ENCODE measurements at places on chromosomes 1 and 21.

DNA sequence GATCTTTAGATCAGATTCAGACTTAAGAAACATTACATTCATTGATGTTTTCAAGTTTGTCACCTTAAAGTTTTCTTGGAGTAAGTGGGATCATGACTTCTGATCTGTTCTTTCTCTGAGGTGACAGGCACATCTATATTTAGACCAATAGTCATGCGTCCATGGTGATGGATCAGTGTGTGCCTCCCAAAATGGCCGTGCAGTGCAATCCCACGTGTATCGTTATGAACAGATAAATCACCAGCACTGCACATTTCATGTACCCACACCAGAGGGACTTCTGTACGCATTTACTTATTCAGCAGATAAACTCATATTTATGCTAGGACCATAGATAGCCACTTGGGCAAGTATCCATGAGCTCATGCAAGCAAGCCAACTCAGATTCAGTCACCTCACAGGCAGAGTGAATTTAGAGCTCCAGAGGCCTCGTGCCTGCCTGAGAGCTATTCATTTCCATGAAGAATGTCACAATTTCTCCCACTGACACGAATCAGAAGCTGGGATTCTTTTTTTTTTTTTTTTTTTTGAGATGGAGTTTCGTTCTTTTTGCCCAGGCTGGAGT lies 13.9 kb upstream of the WDR26 start:
- DNase-seq = no peak

GRCh38 chr1:100382657-100383056 lies 30.4 kb downstream of the CDC14A start:
- DNase-seq = no peak

GRCh38 chr1:198763298-198763714 lies 124.5 kb downstream of the PTPRC start:
- no peak for DNase-seq

DNA sequence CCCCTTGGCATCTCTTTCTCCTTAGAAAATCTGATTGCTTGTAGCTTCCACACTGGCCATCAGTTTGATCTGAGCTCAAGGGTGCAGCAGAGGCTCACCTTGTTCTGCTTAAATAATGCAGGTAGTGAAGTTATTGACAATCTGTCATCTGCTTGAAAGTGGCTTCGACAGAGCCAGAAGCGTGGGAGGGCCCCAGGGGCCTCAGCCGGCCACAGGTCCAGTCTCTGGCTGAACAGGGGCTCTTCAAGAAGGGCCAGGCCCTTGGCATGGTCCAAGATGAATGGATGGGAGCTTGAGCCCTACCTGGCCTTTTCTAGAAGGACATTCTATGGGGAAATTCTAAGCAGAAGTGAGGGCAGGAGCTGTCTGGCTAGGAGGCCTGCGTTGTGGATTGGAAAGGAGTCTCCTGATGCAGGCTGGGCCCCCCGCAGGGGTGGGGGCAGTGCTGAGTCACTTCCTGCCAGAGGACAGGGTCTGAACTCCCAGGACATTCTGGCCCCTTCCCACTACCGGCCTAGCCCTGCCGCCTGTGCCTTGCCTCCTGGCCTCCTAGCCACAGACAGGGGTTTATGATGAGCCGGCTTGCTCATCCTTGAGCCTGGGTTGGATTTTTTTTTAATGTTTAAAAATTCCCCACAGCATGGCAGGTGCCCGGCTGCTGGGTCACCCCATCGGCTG lies 162.3 kb upstream of the VAMP3 start:
- DNase-seq = no peak

- no peak for DNase-seq
Measured at GRCh38 chr1:36448530-36449056, 1.7 kb downstream of the OSCP1 start.

DNA sequence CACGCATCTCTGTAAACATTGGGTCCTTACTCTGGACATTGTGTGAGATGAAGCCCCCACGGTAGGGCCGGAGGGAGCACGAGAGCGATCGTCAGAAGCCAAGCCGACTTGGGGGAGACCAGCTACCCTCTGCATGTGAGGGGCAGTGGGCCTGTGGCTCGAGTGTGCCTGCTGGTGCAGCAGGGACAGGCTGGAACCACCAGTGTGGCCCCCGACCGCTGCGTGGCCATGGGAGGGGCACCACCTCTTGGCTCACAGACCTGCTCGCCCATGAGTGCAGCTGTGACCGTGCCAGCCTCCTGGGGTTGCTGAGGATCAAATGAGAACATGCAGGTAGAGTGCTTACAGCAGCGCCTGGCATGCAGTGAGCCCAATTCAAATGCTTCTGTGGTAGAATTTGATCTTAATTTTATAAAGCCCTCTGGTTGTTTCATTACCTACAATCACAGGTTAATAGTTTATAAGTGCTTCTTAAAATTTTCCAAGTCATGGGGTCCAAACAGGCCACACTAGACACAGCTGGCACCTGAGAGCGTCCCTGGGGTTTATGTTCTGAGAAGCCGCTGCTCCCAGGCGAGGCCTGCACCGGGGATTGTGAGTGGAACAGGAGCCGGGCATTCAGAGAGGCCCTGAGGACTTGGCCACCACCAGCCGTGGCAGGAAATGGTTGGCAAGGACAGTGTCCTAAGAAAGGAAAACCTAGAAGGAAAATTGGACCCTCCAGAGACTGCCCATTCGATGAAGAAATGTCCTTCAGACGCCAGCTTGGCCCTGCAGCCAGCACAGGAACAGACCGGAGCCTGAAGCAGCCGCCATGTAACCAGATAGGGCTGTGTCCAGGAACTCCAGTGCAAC lies 22.6 kb upstream of the ADARB1 start:
- DNase-seq = no peak

DNA sequence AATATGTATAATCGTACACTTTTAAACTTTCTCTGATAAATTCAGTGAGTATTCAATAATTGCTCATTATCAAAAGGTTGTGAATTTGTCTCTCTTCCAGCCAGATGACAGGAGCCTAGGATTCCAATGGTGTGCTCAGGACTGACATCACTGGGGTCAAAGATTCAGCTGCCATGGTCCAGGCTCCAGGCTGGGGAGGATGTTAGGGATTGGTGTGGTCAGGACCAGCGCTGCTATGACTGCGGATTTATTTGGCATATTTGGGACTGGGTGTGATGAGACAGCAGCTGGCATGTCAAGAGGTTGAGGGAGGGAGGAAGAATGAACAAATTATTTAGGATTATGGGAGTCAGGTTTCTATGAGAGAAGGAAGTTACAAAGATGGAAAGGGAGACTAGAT lies 48.2 kb upstream of the ABCA4 start:
- DNase-seq = no peak

DNA sequence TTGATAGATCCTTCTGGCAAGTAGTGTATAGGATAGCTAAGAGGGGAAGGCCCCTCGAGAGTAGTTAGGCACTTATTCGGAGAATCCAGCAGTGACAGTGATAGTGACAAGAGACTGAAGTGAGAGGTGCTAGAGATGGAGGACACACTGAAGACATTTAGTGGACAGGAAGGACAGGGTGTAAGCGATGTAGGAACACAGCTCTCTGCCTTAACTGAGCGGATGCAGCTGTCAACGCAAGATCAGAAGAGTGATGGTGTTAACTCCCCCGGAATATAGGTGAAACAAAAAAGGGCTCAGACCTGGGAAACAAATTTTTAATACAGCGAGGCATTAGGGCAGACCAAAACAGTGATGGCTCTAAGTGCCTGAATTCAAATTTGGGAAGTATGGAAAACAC lies 15.8 kb downstream of the SOD1 start:
- no peak for DNase-seq

DNA sequence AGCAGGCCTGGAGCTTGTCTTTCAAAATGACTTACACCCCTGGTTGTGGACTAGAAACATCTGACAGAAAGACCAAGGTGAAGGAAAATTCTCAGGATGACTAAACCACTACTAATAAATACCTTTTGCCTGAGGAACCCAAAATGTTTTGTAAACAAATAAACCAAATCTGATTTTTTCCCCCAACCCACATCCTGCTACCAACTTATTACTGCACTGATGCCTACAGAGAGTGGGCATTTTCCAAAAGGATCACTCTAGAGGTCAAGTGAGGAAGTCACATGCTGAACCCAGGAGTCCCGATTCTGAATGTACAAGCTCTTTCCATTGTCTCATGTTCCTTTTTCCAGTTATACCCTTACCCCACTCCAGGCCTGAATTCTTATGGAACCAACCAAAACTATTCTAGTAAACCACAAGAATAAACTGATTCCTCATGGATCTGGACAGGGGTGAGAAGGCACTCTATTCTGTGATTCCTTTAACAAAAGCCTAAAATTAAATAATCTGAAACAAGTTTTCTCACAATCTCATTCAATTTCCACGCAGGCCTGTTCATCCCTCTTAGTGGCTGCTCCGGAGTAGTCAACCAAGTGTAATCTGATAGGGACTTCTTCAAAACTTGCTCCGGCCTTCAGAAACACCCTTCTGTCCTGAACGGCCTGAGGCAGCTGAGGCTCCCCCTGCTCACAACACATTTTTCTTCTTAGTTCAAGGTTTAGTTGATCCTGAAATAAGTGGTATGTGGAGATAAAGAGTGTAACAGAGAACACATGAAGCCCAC lies 1.4 kb downstream of the PI4KB start:
- no peak for DNase-seq

- DNase-seq = peak; percentile 54
Measured at GRCh38 chr1:158112994-158113758, 67.5 kb upstream of the CD1D start.

GRCh38 chr1:244439391-244440032 lies 12.2 kb downstream of the ADSS2 start:
- DNase-seq = no peak

DNA sequence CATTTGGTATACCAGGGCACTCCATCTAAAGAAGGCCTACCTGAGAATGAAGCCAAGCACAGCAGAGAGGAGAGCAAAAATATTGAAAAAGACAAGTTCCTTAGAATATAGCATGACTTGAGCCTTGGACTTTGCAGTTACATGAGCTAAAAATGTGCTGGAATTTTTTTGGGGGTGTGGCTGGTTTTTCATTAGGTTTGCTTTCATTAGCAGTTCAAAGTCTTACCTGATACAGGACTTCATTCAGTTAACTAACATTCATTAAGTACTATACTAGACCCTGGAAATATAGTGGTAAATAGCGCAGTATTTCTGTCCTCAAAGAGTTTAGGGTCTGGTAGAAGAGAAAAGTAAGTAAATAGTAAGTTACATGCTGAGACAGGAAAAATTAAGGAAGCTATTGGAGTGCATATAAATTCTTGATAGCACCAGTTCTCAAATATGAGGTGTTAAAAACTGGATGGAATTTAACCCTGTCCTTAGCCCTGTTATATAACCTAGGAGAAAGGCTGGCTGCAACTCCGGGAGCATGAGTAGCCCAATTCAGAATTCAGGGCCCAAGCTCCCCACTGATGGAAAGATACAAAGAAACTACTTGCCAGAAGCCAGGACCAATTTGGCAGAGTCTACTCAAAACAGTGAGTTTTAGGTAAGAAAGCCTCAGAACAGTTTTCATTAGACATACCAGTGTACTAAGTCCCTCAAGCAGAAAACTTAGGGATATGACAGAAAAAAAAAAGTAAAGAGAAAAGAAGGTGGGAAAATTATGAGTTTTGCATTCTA lies 3.1 kb upstream of the DOCK7 start:
- DNase-seq = no peak

DNA sequence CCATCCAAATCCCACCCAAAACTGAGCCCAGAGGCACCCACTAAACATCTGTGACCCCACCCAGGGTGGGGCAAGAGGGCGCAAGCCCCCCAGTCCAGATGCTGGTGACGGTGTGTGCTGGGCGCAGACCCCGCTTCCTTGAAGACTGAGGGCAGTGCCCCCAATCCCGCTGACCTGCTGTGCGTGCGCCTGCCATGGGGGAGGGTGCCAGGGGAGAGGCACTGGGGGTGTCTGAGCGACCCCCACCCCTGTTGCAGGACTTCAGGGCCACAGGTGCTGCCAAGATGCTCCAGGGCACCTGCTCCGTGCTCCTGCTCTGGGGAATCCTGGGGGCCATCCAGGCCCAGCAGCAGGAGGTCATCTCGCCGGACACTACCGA lies 13.3 kb downstream of the COL6A2 start:
- no peak for DNase-seq

DNA sequence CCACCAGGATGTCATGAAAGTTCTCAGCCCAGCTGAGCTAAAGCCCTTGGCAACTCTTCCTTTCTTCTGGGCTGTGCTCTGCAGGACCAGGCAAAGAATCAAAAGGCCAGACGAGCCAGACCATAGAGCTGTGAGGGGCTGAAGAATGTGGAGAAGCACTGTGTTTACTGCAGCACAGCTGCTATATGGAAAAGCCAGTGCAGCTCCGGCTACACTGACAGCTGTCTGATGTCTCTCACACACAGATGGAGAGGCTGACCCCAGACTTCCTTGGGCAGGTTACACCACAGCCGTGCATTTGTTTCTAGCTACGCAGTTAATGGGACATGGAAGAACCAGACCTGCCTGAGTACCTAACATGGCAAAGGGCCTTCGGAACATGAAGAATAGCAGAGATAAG lies 40.3 kb downstream of the CD247 start:
- DNase-seq = no peak

DNA sequence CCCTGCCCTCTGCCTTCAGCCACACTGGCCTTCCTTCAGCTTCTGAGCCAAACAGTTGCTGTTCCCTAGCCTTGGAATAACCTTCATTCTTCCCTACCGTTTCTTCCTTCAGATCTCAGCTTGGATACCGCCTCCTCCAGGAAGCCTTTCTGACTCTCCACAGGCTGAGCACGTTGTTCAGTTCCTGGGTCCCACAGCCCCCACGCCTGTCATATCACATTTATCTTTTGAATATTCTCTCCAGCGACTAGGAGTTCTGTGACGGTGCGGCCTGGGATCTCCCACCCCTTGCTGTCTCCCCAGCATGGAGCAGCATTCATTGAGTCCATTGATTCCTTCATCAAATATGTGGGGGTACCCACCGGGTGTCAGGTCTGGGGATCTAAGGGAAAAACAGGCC lies 39.2 kb downstream of the EPHA2 start:
- DNase-seq = no peak

DNA sequence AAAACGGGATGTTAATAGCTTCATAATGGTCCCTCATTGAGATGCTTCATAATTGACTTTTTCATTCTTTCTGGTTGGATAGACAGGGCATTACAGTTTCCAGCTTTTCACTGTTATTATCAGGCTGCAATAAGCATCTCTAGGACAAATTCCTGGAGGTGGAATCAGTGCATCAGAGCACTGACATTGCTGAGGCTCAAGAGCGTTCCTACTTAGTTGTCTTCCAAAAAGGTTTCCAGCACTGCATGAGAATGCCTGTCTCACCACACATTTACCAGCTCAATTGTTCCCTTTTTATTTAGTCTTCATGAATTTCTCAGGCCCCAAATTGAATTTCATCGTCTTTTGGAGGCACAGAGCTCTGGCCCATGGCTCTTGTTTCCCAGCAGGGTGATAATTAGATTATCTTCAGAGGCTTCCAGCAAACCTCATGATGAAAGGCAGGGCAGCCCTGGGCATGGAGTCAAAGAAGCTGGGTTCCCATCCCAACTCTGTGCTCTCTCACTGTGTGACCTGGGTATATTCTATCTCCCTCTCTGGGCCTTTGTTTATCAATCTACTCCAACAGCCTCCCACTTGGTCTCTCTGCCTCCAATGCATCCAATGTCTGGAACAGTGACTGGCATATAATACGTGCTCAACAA lies 451.4 kb downstream of the PTPRU start:
- DNase-seq = no peak

GRCh38 chr1:246689409-246690008 lies 34.7 kb upstream of the SCCPDH start:
- DNase-seq = peak; percentile 32

GRCh38 chr1:105416261-105416660 lies 1640.2 kb upstream of the PRMT6 start:
- DNase-seq = no peak

GRCh38 chr1:41588334-41588875 lies 103.9 kb upstream of the EDN2 start:
- DNase-seq = no peak

Measured in stimulated activated CD4-positive, alpha-beta T cell treated with anti-CD3 and anti-CD28 coated beads, Interleukin-2, amount 100 ng/mL, for 24 hours (primary cell).